CD4-positive, CD25-positive, alpha-beta regulatory T cell (primary cell): ENCODE measurements at places on chromosomes 1 and 21. TPM values are rescaled to one million over a fixed set of nuclear protein-coding genes. Genes with fewer than 3 reads are reported as not detected.

GRCh38 chr1:172748201-172748600 lies 89.3 kb downstream of the FASLG start:
- H3K4me1 ChIP-seq = peaks cover 25% of the 10 kb centered on the region
- H3K27me3 ChIP-seq = peaks cover 3% of the 10 kb centered on the region
- no peak overlapping the region for H3K27ac ChIP-seq
- no peaks in the 10 kb centered on the region for H3K36me3 ChIP-seq

GRCh38 chr1:178944729-178945128 lies 73.9 kb upstream of the ANGPTL1 start:
- no peak for DNase-seq
- H3K4me1 ChIP-seq = no peaks in the 10 kb centered on the region
- H3K4me3 ChIP-seq = no peak overlapping the region
- no peak overlapping the region for H3K27ac ChIP-seq

- H3K4me3 ChIP-seq = no peak overlapping the region
- H3K27ac ChIP-seq = no peak overlapping the region
- H3K4me1 ChIP-seq = no peaks in the 10 kb centered on the region
- peaks cover 5% of the 10 kb centered on the region for H3K36me3 ChIP-seq
- H3K27me3 ChIP-seq = no peaks in the 10 kb centered on the region
Observed at GRCh38 chr1:6860401-6860800, 75.1 kb downstream of the CAMTA1 start.

DNA sequence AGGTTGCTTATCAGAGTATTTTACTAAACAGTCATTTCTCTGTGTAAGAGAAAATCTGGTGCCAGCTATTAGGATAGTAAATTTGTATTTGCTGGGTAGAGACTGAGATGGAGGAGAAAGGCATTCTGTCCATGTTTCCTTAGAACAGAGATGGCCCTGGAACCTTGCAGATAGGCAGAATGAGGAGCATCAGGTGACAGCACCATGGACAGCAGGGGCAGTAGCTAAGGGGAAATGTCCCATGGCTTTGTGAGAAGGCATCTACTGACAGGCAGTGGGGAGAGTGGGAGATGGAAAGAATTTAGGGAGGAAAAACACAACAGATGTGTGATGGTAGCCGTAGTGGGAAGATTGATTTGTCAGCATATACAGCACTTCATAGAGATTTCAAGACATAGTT lies 105.0 kb downstream of the PRRX1 start:
- no peak overlapping the region for H3K27ac ChIP-seq
- no peaks in the 10 kb centered on the region for H3K27me3 ChIP-seq
- no peaks in the 10 kb centered on the region for H3K36me3 ChIP-seq

- no peak overlapping the region for H3K27ac ChIP-seq
- no peak overlapping the region for H3K4me3 ChIP-seq
Observed at GRCh38 chr1:244111027-244111426, 59.9 kb downstream of the ZBTB18 start.

DNA sequence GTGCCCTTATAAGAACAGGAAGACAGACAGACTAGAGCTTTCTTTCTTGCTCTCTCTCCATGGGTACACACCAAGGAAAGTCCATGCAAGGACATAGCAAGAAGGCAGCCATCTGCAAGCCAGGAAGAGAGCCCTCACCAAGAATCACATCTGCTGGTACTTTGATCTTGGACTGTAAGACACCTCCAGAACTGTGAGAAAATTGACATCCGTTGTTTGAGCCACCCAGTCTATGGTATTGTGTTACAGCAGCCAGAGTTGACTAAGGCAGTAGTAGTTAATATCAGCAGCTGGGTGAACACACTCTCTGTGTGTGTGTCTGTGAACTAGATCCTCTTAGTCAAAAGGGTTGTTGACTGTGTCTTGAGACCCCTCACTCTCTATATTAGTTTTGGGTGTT lies 53.8 kb upstream of the PPP2R5A start:
- peaks cover 4% of the 10 kb centered on the region for H3K27me3 ChIP-seq
- no peak overlapping the region for H3K27ac ChIP-seq
- no peaks in the 10 kb centered on the region for H3K4me1 ChIP-seq
- no peaks in the 10 kb centered on the region for H3K36me3 ChIP-seq
- no peak overlapping the region for H3K4me3 ChIP-seq
- DNase-seq = no peak

- no peak overlapping the region for H3K4me3 ChIP-seq
- H3K4me1 ChIP-seq = no peaks in the 10 kb centered on the region
- H3K27me3 ChIP-seq = no peaks in the 10 kb centered on the region
- H3K27ac ChIP-seq = no peak overlapping the region
- no peaks in the 10 kb centered on the region for H3K36me3 ChIP-seq
Observed at GRCh38 chr1:64196074-64196870, 7.2 kb upstream of the UBE2U start.

DNA sequence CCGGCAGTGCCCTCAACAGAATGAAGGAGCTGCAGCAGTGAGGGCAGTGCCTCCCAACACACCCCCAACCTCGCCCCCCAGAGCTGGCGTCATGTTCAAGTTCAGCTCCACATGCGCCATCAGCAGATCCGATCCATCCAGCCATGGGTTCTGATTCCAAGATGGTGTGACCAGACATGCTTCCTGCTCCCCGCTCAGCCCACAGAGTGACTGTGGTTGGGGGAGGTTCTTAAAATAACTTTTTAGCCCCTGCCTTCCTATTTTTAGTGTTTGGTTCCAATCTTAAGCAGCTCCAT lies 30.1 kb upstream of the GPR137B start:
- no peak overlapping the region for H3K27ac ChIP-seq
- no peaks in the 10 kb centered on the region for H3K27me3 ChIP-seq
- DNase-seq = no peak
- no peaks in the 10 kb centered on the region for H3K4me1 ChIP-seq
- no peaks in the 10 kb centered on the region for H3K36me3 ChIP-seq
- H3K4me3 ChIP-seq = no peak overlapping the region

DNA sequence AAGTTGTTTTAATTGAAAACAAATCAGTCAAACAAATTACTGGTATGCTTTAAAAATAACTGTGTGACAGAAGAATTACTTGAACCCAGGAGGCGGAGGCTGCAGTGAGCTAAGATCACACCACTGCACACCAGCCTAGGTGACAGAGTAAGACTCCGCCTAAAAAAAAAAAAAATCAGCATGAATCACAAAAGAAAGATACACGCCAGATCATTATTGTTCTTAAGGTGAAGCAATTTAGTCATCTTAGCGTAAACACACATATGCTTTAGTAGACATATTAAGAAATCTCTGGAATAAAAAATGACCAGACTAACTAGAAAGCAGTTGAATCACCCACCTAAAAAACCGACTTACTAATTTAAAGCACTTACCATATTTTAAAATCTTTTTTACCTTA lies 20.2 kb downstream of the RERE start:
- no peaks in the 10 kb centered on the region for H3K36me3 ChIP-seq
- H3K27me3 ChIP-seq = no peaks in the 10 kb centered on the region
- no peak overlapping the region for H3K4me3 ChIP-seq

The HORMAD1 gene
- total RNA-seq = not detected

The GJA4 gene
- total RNA-seq = not detected

The MSH4 gene
- total RNA-seq = 0.22 TPM

The SLAMF9 gene
- not detected for total RNA-seq

The MAP10 gene
- 1.1 TPM for total RNA-seq

The CAPN9 gene
- not detected for total RNA-seq

The OR2L2 gene
- total RNA-seq = 0.35 TPM

The TFF3 gene
- not detected for total RNA-seq
